ENCODE measurements at places on chromosomes 12 and 14.
A peak's percentile ranks its signal among the peaks of the same experiment; 100 is the strongest.

DNA sequence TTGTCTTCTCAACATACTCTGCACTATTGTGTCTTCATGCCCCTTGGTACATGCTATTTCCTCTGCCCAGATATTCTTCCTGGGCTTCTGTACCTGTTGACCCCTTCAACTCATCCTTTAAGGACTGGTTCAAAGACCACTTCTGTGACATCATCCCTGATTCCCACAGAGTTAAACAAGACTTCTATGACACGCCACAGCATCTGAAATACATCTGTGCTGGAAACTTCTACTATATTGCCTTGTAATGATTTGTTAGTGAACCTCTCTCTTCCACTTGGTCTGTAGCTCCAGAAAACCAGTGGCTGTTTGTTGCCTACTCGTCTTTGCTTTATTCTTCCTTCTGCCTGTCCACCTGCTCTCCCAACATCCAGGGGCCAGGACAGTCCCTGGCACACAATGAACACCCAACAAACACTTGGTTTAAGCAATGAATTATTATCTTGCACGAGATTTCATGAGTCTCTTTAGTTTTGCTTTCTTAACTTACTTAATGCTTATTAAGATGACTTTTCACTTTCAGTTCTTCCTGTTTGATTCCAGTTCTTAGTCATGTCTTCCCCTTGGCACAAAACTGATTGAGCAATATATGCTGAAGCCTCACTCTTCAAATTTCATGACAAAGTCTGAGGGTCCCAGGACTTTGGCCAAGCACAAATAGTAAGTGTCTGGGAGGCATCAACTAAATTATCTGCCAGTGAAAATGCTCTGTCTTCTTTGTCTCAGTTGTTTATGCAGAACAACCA is 485.9 kb downstream of the APAF1 start:
- no peak for DNase-seq

DNA sequence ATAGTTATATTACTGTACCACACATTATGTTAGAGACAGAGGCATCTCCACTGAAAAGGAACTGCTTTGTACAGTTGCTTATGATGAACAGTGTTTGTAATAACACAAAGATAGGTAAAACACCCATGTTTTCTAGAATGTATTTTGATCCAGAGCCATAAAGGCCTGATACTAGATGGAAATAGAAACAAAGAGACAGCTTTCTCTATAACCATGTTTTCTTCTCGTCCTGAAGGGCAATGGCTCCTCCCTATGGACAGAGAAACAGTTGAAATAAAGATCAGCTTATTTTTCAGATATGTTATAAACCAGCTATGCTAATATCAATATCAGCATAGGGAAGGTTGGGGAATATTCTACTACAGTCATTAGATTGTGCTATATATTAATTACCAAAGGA is 109.2 kb downstream of the ATXN7L3B start:
- DNase-seq = no peak

DNA sequence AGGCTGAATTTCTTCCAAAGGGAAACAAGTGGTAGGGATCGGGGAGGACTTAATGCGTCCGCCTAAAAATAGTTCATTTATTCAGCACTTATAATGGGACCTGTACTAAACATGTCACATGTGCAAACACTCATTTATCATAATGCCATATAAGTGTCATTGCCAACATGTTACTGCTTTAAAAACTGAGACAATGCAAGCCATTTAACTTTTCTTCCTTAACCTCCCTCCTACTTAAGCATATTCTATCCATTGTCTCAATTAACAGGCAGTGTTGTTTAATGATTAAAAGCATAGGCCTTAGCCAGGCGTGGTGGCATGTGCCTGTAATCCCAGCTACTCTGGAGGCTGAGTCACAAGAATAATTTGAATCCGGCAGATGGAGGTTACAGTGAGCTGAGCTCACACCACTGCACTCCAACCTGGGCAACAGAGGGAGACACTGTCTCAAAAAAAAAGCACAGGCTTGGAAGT is 13.5 kb upstream of the SCFD1 start:
- DNase-seq = no peak

- peak; percentile 83 for DNase-seq
Observed at GRCh38 chr12:6765634-6766581, at the start of gene PTMS. Gene PTMS (plus strand): TSS chr12:6766363. CDS start chr12:6766706, 343 bp downstream.

GRCh38 chr12:119744900-119745606 is 77.1 kb downstream of the PRKAB1 start:
- no peak for DNase-seq

DNA sequence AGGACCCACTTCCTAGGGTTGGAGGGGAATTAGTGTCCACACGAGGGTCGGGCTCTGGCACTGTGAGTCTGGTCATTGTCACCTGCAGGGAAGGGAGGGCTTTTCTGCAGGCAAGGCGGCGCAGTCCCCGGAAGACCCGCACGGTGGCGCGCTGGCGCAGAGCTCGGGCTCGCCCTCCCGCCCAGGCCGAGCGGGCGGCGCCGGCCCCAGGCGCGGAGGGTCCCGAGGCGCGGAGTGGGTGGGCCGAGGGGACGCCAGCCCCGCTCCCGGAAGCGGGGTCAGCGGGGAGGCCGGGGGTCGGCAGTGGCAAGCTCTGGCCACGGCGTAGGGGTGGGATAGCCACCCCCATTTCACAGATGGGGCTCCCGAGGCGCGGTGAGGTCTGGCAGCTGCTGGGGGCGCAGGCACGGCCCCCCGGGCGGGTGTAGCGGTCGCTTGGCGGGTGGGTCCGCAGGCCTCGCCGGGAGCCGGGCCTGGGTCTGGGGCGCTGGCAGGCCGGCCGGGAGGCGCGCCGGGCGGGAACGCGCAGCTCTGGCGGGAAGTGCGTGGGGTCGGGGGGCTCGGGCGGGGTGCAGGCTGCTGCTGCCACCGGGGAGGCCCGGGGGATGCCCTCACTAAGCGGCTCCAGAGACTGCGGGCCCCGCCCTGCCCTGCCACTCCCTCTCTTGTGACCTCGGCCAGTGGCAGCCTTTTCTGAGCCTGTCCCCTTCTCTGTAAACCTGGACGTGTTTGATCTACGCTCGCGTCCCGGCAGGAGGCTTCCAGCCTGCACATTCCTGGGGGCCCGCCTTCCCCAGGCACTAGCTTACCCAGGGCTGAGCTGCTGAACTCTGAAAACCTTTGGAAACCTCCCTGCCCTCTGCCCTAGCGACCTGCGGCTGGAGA is 46.1 kb downstream of the CYP46A1 start:
- peak; percentile 81 for DNase-seq

DNA sequence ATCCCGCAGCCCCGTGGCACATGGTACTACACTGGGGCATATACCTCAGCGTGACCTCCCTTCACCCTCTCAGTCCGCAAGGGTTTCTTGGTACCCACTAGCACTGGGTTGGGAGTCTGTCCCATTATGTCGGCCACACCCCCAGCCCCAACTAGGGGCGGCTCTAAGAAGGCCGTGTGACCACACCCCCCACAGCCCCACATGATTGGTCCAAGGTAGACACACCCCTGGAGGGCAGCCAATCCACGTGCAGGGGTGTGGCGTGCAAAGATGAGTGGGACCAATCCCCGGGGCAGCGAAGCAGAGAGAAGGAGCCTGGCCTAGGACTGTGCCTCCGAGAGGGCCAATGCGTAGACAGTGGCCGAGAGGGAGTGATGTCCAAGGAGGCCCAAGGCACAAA is 34.6 kb upstream of the BEGAIN start:
- no peak for DNase-seq

- no peak for DNase-seq
Observed at GRCh38 chr12:5213336-5213735, 169.7 kb downstream of the KCNA5 start.

DNA sequence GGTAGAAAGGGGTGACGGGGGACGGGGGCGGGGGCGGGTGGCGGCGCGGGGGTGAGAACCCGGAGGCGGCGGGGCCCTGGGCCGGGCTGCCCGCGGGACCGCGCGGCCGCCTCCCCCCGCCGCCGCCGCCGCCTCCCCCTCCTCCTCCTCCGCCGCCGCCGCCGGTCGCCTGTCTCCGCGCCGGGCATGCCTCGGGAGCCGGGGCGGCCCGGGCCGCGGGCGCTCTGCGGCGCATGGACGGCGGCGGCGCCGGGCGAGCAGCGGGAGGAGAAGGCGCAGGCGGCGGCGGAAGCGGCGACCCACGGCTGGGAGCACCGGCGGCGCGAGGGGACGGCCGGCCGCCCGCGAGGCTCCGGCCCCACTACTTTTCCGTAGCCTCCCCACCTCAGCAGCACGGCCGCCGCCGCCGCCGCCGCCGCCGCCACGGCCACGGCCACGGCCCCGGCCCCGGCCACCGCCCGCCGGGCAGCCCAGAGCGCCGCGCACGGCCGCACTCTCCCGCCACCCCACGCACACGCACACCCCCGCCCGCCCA is at the start of gene NPAS3:
Gene NPAS3, plus strand, starts transcription at position 161 of the 535 bp plus-strand sequence.
- DNase-seq = peak; percentile 13
